SK-N-DZ (cell line): ENCODE measurements at places on chromosomes 1 and 21.

DNA sequence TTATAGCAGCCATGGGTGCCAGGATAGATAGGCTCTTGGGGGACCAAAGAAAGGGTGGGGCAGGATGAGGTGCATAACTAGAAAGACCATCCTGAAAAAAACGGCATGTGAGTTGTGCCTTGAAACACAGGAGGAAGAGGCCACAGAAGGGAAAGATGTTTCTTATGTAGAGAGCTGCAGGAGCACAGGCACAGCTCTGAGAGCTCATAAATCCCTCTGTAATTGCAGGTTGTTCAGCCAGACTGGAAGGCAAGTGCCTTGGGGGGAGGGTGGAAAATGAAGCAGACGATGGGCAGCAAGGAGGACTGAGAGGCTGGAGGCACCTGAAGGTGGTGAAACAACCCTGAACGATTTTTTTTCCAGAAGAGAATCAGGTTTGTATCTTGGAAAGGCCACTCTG is 170.7 kb downstream of the NR5A2 start:
- DNase-seq, result no peak

DNA sequence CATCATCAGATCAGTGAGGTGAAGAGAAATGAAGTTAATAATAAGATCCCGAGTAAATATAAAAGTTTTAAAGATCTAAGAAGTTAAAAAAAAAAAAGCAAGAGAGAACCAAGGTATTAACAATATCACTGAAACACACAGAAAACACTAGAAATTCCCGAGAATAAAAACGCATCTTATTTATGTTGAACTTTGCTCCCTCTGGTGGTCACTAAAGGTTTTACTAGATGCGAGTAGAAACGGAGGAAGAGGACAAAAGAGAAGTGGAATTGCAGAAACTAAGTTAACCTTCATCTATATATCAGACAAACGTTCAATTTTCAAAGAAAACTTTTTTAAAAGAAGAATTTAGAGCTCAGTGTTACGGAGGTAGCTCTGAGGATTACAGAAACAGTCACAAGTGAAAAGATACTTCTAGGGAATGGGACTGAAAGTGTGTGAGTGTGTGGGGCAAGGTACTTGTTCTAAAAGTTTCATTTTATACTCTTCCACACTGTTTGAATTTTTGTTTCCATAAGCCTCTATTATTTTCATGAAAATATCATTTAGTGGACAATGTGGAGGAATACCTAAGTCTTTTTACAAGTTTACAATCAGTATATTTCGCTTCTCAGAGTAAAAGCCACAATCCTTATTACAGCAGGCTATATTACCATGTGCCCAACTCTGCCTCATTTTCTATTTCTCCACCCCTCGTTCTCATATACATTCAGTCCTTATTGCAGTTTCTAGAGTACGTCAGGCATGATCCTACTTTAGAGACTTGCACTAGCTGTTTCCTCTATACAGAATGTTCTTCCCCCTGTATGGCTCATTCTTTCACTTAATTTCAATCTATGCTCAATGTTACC is 19.7 kb downstream of the ACBD6 start:
- DNase-seq, result peak; percentile 48

- no peak for DNase-seq
Observed at GRCh38 chr1:161404051-161404597, 36.4 kb upstream of the CFAP126 start.

GRCh38 chr1:156767101-156767878 is at the start of gene PRCC:
Gene PRCC, plus strand, starts transcription at chr1:156767535. Its CDS starts 237 bp downstream, at chr1:156767772.
- DNase-seq, result peak; percentile 100

DNA sequence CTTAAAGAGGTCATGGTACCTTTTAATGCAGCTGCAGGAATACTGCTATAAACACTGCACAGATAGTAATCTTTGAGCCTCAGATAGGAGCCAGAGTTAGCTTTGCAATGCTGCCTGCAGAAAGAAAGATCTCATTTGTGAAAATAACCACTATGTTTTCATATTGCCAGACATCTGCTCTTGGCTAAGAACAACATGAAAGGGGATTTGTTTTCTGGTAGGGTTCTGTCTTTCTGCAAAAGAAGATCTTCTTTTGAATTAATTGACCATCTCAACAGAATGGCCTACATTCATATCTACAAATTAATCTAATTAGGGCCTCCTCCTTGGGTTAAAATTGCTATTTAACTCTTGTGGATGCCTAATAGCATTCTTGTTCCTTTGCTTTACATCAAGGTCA is 177.6 kb upstream of the DPYD start:
- peak; percentile 78 for DNase-seq

DNA sequence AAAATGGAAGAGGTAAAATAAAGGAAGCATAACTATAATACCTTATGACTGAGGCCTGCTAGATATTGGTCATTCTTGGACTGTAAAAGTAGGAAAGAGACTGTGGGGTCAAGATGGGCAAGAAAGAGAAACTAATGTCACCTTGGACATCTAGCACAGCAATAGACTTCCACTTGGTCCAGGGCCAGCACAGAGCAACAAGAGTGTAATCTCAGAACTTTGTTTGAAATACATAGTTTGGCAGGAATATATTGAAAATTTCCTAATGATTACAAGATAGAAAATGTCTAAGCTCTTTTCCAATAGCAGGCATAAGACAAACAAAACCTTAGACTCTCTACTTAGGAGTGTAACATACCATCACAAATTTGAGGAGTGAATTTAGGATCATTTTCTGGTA is 4.6 kb downstream of the LRRC8C start:
- no peak for DNase-seq
